Forelimb muscle (tissue), 1 donor: ENCODE measurements at places on chromosomes 11 and 22. TPM values are rescaled to one million over a fixed set of nuclear protein-coding genes. Genes with fewer than 3 reads are reported as not detected.

- DNase-seq: no peak
Measured at GRCh38 chr22:24499706-24500276, 4.7 kb downstream of the UPB1 start.

MFNG gene
- polyA plus RNA-seq: 7.3 TPM

- DNase-seq: no peak
Measured at GRCh38 chr11:91100427-91100826, 877.6 kb upstream of the CHORDC1 start.

GRCh38 chr11:110463153-110463552 is 33.4 kb downstream of the FDX1 start:
- DNase-seq: no peak

CBLIF gene
- not detected for polyA plus RNA-seq

IRAG1 gene
- 4.9 TPM for polyA plus RNA-seq
